ENCODE measurements at places on chromosomes 6 and 20.

- DNase-seq, result peak; percentile 61
Observed at GRCh38 chr6:10465629-10466499, 51.0 kb upstream of the TFAP2A start.

DNA sequence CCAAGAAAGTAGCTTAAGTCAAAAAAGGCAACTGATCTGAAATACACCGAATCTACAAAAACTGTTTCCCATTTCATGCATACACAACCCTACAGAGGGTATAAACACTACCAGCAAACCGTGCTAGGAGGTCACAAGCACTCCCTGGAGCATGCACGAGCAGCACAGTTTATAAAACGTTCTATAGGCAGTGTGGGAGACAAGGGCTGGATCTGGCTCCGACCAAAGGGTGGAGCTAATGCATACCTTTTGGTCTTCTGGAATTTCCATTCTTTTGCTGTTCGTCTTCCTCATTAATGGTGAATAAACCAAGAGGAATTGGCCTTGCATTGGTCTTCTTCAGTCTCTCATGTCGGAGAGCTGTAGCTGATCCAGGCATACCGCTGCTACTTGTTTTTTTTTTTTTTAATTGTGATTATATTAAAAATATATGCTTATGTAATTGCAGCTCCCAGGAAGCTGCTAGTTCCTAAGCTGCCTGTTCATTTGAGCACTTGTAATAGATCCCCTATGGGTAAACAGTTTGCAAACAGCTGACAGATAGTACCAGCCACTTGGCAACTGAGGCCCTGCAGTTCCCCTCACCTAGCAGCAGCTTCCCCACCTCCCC is 24.5 kb downstream of the MAP7 start:
- DNase-seq, result no peak

GRCh38 chr6:100210137-100211117 is 216.4 kb upstream of the MCHR2 start:
- no peak for DNase-seq

GRCh38 chr6:105014448-105014847 is 57.5 kb downstream of the LIN28B start:
- no peak for DNase-seq

DNA sequence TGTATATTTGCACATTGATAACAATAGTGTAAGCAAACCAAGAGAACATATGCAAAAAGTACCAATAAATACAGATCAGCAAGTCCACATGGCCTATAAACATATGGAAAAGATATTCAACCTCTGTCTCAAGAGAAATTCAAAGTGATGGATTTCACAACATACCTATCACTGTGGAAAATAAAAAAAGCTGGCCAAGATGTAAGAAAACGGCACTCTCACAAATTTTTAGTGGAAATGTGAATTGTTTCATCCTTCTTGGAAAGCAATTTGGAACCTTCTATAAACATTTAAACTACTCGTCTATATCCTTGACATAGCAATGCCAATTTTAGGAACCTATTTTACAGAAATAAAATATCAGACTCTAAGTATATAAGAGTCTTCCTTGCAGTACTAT is 559.8 kb downstream of the QKI start:
- no peak for DNase-seq

DNA sequence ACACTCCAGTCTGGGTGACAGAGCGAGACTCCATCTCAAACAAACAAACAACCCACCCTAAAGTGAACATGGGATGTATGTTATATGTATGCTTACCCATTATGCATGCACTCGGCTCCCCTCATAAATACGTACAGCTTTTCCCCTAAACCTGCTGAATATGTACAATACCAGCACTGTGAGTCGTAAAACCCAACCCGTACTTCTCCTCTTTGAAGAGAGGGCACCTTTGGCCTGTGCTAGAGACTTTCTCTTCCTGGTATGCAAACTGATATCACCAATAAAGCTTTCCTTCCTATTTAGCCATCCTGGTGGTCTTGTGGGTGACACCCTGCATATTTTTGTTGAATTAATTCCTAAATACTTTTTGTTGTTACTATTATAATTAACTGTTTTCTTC is 51.3 kb downstream of the VSTM2L start:
- no peak for DNase-seq

DNA sequence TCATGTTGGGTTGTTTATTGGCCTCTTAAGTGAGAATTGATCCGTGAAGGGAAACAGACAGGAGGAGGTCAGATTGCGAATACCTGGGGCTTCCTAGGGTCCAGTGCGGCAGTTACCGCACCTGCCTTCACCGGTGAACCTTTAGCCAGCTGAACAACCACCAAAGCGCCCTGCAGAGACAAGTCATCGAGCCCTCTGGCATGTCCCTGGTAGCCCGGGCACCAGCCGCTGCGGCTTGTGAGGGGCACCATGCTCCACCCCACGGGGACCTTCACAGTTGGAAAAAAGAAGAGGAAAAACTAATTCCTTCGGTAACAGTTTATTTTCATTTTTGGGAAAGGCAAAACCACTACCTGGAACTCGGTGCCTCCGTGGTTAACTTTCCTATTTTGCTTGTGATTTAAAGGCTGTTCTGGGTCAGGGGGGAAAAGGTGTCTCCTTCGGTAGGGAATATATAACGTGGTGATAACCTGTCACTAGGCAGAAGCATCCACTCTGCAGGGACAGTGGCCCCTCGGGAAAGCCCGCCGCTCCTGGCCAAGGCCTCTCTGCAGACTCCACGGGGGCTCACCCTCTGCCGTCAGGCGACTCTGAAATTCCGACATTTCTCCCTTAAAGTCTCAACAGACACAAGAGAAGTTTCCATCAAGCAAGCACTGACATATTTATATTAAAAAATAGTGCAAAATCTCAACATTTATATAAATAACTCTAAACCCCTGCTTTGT is 30.7 kb upstream of the ZBP1 start:
- DNase-seq, result no peak

DNA sequence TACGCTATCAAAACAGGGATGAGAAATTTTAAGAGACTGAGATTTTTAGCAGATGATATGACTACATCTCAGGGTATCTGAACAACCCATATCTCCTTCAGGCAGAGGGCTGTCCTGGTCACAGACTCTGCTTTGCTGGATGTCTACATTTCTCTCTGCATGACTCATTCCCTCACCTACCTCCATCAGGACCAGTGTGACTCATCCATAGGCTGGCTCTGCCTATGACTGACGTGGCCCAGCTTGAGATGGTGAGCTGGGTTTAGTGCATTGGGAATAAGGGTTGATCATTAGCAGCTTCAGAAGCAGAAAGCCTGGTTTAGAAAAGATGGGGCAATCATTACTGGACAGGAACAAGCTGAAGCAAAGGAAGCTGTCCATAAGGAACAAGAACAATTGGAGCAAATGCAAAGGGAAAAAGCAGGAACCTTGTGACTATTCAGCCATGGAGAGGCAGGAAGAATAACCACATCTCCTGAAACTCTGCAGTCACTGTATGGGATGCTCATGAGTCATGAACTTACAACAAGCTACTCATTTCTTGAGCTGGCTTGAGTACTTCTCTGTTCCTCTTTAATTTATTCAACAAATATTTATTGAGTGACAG is 86.4 kb upstream of the CBLN4 start:
- DNase-seq, result no peak

GRCh38 chr6:85747666-85748065 is 105.0 kb upstream of the SYNCRIP start:
- DNase-seq, result no peak

DNA sequence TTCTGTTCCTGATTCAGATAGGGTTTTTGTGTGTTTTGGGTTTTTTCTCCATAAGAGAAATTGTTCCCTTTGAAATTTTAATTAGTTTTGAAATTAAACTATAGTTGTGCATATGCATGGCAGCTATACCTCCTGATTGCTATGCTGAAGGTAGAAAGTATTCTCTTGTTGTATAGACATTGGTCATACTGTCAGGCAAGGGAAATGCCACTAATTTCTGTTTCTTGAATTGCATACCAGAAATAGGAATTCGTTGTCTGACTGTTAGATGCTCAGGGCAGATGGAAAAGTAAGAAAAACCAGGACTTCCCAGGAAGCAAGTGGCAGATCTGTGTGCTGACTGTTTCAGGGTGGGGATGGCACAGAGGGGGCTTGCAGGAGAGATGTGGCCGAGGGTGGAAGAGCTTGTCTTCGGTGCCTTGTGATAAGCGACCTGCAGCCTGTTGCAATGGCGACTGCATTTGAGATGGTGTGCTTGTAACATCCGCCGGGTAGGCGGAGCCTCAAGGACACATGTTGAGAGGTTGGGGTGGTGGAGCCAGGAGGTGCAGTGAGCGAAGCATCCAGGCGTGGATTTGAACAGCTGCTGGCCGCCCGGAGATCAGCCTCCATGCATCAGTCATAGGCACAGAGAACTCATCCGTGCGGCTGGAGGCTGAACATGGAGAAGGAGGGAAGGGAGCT is 42.8 kb downstream of the RREB1 start:
- DNase-seq, result no peak

Measured in GM12865 (cell line).